Large intestine (tissue), 12 donors: ENCODE measurements at places on chromosomes 11 and 22. TPM values are rescaled to one million over a fixed set of nuclear protein-coding genes. Genes with fewer than 3 reads are reported as not detected.
A peak's percentile ranks its signal among the peaks of the same experiment; 100 is the strongest.

GRCh38 chr11:29135504-29135903 lies 881.3 kb downstream of the KCNA4 start:
- DNase-seq = no peak

- DNase-seq = no peak
These were observed 109.7 kb upstream of the GALNT18 start for GRCh38 chr11:11731311-11732083.

DNA sequence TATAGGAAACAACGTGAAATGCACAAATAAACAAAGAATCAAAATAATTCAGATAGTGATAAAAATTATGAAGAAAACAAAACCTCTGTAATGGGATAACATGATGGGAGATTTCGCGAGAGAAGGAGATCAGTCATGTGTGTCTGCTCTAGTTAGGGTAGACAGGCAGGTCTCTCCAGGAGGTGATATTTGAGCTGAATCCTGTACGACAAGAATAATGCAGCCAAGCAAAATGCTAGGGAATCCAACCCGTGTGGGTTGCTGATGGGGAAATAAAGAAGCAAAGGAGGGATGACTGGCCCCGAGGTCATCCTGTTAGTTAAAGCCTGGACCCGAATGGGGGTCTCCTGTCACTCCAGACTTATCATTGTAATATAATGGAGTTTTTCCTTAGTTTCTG lies 16.0 kb downstream of the MAML2 start:
- DNase-seq = no peak

GRCh38 chr11:69490516-69490915 lies 9.1 kb downstream of the LINC01488 start:
- no peak for DNase-seq

- peak; percentile 96 for DNase-seq
These were observed at the start of gene GSTP1 for GRCh38 chr11:67583247-67584204. Gene GSTP1, plus strand, starts transcription at chr11:67583812. Its CDS starts 32 bp downstream, at chr11:67583844.

GRCh38 chr11:44466531-44467205 lies 98.8 kb upstream of the CD82 start:
- no peak for DNase-seq

- no peak for DNase-seq
These were observed 10.7 kb downstream of the RTN4R start for GRCh38 chr22:20257212-20258020.

DNA sequence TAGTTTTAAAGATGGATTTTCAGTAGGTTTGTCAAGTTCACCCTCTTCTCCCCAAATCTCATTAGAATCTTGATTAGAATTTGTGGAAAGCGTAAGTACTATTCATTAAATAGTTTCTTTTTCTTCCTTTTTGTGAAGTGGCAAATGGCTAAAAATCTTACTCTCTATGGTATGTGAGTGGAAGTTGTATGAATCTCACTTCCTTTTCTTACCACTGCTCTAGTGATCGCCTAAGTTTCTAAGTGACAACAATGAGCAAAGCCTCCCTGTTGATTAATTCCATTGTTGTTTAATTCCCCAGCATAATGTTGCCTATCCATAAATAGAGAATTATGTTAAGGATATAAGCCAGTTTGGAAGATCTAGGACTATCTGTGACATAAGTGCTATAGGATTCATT lies 82.7 kb downstream of the PGR start:
- DNase-seq = no peak

DNA sequence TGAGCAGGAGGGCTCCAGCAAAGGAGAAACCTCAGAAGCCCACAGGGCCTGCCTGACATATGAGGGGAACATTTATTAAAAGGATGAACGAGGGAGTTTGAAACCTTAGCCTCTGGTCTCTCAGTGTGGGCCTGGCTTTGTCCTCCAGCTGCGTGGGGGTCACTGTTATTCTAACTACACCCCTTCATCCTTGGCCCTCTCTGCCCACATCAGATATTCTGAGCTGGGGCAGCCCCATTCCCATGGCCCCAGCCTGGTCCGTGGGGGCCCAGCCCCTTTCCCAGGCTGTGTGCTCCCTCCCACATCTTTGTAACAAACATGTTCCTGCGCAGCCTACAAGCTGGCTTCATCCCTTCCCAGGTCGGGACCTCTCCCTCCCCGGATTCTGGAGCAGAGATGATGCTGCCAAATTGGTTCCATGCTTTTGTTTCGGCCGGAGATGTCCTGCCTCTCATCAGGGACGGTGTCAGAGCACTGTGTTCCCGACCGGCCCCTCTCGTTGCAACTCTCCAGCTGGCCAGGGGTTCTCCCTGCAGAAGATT lies 4.0 kb downstream of the FXYD6 start:
- DNase-seq = no peak

DNA sequence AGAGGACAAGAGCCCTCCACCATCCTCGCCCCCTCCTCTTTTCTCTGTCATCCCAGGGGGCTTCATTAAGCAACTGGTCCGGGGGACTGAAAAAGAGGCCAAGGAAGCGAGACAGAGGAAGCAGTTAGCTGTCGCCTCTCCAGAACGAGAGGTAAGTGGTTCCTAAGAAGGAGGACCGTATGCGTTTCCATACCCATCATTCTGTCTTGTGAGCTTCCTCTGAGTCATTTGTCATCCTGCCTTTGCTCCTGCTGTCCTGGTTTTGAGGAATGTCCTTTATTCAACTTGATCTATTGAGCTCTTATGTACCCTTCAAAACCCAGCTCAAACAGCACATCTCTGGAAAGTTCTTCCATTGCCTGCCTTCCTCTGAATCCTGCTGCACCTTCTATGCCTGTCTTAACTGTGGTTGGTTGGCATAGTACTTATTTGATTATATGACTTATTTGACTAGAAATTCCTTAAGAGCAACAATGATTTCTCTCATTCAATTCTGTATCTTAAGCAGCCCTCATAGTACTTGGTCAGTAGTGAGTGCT lies 21.3 kb downstream of the MYO18B start:
- DNase-seq = no peak

DNA sequence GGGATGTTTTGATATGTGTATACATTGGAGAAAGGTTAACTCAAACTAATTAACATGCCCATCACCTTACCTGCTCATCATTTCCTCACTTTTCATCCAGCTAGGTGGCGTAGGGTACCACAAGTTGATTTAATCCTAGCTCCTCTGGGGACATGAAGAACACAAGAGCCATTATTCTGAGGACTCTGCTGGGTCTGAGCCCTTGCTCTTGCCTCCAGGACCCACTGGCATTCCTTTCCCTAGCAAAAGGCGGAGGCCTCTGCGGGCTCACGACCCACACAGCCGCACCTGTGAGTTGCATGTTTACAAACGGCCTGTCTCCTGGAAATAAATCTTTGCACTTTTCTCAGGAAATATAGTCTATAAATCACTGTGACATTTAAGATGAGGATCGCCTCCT lies 871.9 kb downstream of the TBC1D22A start:
- DNase-seq = no peak

GRCh38 chr11:6843670-6844069 lies 1.8 kb upstream of the OR10A5 start:
- no peak for DNase-seq

DNA sequence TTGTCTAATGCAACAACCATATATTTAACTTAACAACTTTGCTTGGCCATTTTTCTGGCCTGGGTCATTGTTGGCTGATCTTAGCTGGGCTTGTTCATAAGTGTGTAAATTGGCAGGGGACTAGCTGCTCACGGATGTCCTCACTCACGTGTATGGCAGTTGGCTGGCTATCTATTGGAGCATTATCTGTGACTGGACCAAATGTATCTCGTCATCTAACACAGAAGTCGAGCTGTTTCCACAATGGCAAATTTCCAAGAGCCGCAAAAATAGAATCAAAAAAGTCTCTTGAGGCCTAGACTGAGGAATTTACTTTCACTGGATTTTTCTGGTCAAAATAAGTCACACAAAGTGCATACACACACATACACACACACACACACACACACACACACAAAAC lies 893.3 kb downstream of the FAM181B start:
- DNase-seq = peak; percentile 13

GRCh38 chr11:112100462-112100861 lies 13.8 kb downstream of the SDHD start:
- DNase-seq = no peak

- DNase-seq = no peak
These were observed 267.9 kb upstream of the SESN3 start for GRCh38 chr11:95498722-95499425.

DNA sequence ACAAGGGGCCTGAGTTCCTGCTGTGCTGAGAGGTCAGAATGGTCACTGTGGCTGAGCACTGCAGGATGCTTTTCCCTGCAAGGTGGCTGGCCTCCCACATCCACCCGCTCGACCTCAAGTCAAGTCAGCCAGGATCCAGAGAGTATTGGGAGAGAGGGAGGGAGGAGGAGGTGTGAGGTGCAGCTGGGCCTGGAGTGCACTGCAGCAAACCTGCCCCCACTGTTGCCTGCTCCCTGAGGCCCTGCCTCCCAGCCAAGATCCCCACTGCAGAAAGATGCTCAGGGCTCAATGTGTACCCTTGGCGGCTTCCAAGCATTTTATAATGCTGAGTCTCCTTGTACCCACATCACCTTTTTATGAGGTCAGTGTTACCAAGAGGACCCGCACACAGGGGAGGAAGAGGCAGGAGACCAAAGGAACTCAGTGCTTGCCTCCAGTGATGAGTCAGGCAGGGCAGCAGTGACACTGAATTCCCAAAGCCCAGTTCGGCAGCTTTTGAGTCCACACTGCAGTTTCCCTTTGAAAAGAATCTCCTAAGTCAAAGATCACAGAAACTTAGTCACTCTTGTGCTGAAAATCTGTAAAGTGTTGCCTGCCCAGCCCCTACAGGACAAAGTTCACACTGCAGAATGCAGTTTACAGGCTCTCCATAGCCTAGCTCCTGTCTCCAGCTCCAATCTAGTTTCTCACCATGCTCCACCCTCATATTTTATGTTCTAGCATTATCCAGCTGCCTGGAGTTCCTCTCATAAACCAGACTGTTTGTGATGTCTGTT lies 3.1 kb downstream of the ENDOD1 start:
- DNase-seq = peak; percentile 95

DNA sequence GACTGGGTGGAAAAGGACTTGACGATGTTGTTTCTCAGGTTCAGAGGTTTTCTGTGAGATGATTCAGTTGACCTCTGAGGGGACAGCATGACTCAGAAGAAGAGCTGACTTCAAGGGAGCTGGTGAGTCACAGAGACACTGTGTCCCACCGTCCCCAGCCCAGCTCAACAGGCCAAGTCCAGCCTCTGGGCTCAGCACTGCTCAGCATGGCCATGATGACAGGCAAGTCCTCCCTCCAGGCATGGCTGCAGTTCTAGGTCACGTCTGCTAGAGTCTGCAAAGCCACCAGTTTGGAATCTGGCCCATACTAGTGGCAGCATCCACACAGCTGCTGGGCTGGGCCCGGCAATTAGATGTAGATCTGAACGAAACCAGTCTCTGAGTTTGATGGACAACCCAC lies 12.9 kb downstream of the TRIM29 start:
- no peak for DNase-seq

DNA sequence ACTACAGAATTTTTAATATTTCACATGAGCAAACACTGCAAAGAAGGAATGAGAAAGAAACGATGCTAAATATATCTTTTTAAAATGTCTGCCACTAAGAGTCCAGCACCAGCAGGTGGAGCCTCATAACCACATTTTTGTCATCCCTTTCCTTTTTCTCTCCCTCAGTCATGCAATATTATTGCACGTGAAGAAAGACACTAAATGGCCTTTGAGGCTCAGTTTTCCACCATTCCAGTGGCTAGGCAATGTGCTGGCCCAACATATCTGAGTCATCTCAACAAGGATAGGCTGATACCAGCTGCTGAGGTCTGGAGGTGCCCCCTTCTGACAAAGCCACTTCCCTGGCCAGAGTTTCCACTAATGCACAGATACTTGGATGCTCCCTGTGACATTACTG lies 1.8 kb downstream of the ALKBH8 start:
- peak; percentile 23 for DNase-seq

DNA sequence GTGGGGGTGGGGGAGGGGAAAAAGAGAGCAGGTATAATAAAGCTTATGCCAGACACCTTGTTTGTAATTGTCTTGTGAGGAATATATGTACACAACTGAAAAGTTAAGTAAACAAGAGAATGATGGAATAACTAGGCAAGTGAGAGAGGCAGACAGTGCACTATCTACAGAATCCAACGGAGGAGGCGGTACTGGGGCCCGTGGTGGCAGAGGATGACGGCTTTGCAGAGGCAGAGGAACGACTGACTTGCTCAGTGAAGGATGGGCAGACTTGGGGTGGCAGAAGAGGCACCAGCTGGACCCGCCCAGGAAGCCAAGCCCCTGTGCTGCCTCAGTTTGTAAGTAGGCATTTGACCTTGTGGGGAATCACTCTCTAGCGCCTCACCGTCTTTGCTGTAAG lies 297.6 kb downstream of the ST3GAL4 start:
- DNase-seq = no peak

- DNase-seq = no peak
These were observed 16.4 kb upstream of the KCTD14 start for GRCh38 chr11:78039391-78039918.

- DNase-seq = no peak
These were observed 135.1 kb downstream of the UVRAG start for GRCh38 chr11:75950141-75950540.

- no peak for DNase-seq
These were observed 21.1 kb downstream of the MACROD1 start for GRCh38 chr11:64144587-64145472.

- DNase-seq = no peak
These were observed 4.4 kb downstream of the MTMR2 start for GRCh38 chr11:95919514-95919913.

DNA sequence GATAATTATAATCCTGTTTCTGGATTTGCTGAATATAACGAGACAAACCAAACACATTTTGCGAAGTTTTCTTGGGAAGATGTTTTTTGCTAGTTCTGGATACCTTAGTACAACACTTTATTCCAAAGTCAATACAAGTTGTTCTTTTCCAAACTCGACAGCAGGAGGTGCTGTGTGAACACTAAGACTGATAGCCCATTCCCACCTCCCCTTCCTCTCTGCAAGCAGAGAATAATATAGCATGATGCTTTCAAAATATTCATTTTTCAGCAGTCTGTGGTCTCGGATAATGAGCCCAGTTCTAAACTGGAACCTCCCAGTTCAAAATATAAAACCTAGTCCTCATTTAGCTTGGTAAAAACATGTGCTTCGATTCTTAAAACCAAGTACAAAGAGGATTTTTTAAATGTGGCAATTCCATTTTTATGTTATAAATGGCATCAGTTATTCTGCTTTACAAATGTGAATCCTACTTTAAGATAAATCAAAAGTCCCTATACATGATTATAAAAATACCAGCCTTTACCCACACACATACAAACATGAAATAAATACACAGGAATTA lies 129.1 kb downstream of the DCDC1 start:
- no peak for DNase-seq

- DNase-seq = no peak
These were observed 8.8 kb upstream of the WNT11 start for GRCh38 chr11:76214968-76215548.

GRCh38 chr11:34640050-34640923 lies 19.4 kb downstream of the EHF start:
- DNase-seq = peak; percentile 90

NCAM1 gene
- polyA plus RNA-seq = 63.0 TPM

LRRC75B gene
- polyA plus RNA-seq = 36.6 TPM

SPDYC gene
- polyA plus RNA-seq = not detected

MEI1 gene
- 4.4 TPM for polyA plus RNA-seq

OR52E8 gene
- polyA plus RNA-seq = not detected

LMO1 gene
- 0.12 TPM for polyA plus RNA-seq

EED gene
- 28.0 TPM for polyA plus RNA-seq

PARVB gene
- polyA plus RNA-seq = 10.9 TPM

TNNT3 gene
- polyA plus RNA-seq = 11.9 TPM

SNX32 gene
- 6.3 TPM for polyA plus RNA-seq
